ENCODE measurements at places on chromosomes 11 and 22.

DNA sequence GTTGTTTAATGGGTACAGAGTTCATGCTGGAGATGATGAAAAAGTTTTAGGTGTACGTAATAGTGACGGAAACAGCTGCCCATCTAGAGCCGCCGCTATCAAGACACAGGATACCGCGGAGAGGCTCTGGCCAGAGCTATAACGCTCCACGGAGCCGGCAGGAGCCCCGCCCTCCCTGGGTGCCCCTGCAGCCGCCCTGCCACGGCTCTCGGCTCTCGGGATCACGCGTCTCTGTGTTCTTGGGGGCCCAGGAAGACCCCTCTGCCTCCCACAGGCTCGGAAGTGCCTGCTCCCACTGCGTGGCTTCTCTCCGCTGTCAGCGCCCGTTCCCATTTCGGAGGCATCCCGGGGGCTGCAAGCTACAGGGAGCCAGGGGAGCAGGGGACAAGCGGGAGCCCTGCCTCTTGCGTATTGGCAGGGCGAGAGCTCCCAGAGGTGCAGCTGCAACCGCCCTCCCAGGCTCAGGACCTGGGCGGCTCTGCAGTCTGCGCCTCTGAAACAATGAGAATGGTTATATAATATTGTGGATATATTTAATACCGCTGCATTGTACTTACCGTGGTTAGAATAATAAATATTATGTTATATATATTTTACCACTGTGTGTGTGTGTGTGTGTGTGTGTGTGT is 13.7 kb downstream of the GLYATL2 start:
- no peak for DNase-seq

DNA sequence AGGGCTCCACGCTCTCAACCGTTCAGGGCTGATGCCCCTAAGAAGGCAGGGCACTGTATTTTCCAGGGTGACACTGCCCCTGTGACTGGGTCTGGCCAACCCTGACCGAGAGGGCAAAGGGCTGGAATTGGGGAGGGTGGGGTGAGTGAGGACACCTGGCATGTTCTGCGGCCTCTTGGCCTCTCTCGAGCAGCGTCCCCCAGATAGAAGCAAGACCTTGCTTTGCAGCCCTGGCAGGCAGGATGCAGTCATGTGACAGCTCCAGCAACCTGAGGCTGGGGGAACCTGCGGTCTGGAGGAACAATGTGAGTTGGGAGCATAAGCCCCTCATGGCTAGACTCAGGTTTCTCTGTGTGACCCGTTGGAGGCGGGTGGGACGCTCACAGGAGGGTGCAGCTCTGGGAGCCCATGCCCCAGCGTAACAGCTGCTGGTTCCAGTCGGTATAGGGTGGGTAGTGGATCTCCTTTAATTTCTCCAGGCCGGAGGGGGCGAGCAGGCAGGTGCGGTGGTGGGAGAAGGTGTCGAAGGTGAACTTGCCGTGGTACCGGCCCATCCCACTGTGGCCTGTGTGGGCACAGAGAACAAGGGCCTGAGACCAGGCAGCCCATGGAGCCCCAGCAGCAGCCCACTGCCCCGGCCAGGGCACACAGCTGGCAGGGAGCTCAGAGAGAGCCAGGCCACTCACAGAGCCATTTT is 11.4 kb downstream of the ALDH3B2 start:
- no peak for DNase-seq

GRCh38 chr11:69382131-69383128 is 88.5 kb downstream of the MYEOV start:
- peak; percentile 46 for DNase-seq

- peak; percentile 50 for DNase-seq
Observed at GRCh38 chr11:6799402-6799801, at the start of gene OR6A2. Gene OR6A2, minus strand, starts transcription at chr11:6799689. Its CDS starts 3,981 bp downstream, at chr11:6795708.

Data from epithelial cell of esophagus (primary cell).